Activated CD8-positive, alpha-beta memory T cell treated with anti-CD3 and anti-CD28 coated beads for 1 hour (primary cell): ENCODE measurements at places on chromosomes 1 and 21.

DNA sequence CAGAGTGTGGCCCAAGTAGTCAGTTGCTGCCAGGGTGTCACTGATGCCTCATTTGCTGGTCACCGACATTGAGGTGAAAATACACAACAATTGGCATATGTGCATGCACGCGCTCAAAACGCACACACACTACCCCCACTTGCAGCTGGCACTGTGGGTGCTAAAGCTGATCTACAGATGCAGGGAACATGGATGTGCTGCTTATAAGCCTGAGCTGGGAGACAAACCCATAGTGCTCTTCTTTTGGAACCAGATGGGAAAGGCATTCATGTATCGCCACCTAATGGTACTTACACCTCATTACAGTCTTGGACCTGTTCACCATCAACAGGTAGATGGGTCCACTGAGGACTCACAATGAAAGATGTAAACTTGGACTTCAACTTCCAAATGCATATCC is 70.3 kb upstream of the CAMK1G start:
- no peak for DNase-seq

GRCh38 chr1:222784916-222785315 is 29.9 kb upstream of the DISP1 start:
- DNase-seq, result no peak

GRCh38 chr1:182192966-182193365 is 131.5 kb upstream of the ZNF648 start:
- DNase-seq, result no peak

- no peak for DNase-seq
Observed at GRCh38 chr1:116777831-116778830, 23.9 kb downstream of the CD2 start.

GRCh38 chr1:20143318-20143717 is 4.2 kb downstream of the PLA2G2F start:
- DNase-seq, result no peak

- no peak for DNase-seq
Observed at GRCh38 chr1:110111081-110111480, 1.2 kb upstream of the UBL4B start.

- DNase-seq, result no peak
Observed at GRCh38 chr1:184945678-184946412, 28.5 kb downstream of the NIBAN1 start.
